Cortex of kidney (tissue), 1 donor: ENCODE measurements at places on chromosomes 12 and 14.

GRCh38 chr12:128947209-128947608 is 93.9 kb downstream of the GLT1D1 start:
- DNase-seq, result no peak

DNA sequence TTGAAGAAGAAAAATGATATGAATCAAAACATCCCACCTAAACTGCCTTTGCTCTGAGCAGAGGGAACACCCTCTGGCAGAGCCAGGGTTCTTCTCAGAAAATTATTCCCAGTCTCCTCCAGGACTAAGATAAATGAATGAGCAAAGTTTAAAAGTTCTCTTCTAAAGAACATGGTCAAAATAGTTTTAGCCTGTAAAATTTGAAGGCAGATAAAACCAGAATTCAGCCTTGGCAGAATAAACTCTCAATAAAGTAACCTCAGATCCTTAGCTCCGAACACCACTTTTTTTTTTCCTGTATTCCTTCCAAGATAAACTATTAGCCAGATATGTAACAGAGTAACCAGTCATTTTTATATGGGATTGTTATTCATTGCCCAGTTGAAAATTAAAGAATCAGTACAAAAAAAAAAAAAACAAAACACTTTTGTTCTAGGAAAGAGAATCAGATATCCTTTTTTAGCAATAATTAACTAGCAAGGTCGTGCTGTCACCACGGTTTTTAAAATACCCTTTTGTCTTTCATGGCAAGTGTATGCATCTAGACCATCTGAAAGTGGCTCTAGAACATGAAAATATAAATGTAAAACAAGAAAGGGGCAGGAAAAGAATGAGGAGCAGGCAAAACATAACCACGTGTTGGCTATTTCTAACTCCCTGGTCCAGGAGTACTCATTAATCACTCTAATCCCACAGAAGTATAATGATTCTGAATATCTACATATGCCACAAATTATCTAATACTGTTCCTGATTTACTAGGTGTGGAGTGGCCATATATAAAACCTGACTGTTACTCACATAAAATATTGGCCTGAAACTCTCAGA is 60.8 kb downstream of the CAPZA3 start:
- DNase-seq, result no peak

DNA sequence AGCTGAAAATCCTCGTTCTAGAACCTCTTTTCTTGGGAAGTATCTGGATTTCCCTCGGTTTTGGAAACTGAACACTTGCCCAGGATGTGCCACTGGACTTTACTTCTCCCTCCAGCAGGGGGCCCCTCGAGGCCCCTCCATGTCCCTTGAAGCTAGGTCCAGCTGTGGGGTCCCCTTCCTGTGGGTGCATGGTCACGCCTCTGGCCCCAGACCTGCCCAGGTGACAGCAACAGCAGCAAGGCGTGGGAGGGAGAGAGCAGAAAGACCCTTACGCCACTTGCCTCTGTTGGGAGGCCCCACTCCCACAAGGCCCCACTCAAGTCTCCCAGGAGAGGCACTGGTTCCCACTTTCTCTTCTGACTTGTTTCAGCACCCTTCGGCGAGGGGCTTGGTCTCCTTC is 3.1 kb downstream of the SLC25A29 start:
- no peak for DNase-seq

- no peak for DNase-seq
Measured at GRCh38 chr12:57085999-57086492, 2.9 kb upstream of the NAB2 start.

GRCh38 chr12:56622535-56622934 is 7.6 kb downstream of the BAZ2A start:
- no peak for DNase-seq

GRCh38 chr12:120331390-120331789 is 3.8 kb upstream of the PLA2G1B start:
- DNase-seq, result no peak

DNA sequence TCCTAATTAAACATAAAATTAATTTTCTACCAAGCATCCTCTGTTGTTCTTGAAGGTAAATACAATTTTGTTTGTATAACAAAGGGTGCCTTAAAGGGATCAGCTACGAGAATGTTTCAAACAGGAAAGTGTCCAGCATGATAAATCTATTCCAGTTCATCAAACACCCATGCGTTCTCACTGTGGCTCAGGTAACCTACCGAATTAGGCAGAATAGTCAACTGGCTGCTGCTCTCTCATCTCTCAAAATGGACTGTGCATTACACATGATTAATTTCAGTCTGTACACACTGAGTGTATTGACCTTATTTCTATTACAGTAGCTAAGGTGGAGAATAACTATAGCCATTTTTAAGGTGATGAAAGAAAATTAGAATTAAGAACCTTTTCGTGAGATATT is 127.5 kb upstream of the RMST start:
- DNase-seq, result no peak

- DNase-seq, result no peak
Measured at GRCh38 chr14:104237651-104238423, 99.5 kb downstream of the KIF26A start.

- DNase-seq, result no peak
Measured at GRCh38 chr12:23333938-23334337, 615.5 kb downstream of the SOX5 start.

DNA sequence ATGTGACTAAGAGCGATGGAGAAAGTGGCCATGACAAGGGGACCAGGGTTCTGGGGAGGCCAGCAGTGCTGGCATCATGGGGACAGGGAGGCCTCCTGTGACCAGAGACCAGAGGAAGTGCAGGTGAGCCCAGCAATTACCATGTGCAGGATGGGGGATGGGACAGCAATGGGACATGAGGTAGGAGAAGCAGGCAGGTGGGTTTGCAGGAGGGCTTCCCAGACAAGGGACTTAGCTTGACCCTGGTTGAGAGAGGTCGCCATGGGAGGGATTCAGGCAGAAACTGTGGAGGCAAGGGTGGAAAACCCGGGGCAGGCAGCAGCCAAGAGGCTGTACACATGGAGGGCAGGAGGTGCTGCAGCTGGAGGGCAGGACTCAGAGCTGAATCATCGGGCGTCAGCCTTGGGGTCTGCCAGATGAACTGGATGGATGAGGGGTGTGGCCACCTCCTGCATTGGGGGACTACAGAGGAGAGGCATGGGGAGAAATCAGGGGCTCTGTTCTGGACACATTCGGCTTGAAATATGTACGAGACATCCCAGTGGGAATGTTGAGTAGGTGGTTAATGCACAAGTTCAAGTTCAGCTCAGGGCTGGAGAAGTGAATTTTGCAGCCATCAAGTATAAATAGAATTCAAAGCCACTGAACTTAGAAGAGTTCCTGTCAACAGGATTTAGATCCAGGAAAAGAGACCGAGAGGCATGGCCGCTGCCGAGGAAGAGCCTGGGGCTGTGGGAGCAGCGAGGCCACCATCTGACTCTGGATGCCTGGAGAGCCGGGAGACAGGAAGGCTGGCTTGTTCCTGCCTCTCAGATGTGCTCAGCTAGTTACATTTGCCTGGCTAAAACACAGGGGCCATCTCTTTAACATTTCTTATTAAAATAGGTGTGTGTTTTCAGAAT is 36.6 kb downstream of the SFSWAP start:
- no peak for DNase-seq

GRCh38 chr14:23228812-23229211 is 8.9 kb upstream of the RNF212B start:
- DNase-seq, result no peak

GRCh38 chr14:100834082-100834793 is 8.3 kb downstream of the MEG3 start:
- no peak for DNase-seq

- no peak for DNase-seq
Measured at GRCh38 chr12:627863-628741, 35.1 kb downstream of the NINJ2 start.

DNA sequence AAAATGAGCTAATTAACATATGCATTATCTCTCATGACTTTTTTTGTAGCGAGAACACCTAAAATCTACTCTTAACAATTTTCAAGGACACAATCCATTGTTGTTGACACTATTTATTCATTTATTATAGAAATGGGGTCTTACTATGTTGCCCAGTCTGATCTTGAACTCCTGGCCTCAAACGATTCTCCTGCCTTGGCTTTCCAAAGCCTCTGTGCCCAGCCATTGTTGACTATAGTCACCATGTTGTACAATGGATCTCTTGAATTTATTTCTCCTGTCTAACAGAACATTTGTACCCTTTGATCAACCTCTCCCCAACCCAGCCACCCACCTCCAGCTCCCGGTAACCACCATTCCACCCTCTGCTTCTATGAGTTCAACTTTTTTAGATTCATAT is 41.2 kb downstream of the HCAR2 start:
- DNase-seq, result no peak

- no peak for DNase-seq
Measured at GRCh38 chr14:74922752-74923401, at the start of gene RPS6KL1. TSS of gene RPS6KL1 (minus strand) at chr14:74923260. CDS start at chr14:74921541, 1,719 bp downstream.

DNA sequence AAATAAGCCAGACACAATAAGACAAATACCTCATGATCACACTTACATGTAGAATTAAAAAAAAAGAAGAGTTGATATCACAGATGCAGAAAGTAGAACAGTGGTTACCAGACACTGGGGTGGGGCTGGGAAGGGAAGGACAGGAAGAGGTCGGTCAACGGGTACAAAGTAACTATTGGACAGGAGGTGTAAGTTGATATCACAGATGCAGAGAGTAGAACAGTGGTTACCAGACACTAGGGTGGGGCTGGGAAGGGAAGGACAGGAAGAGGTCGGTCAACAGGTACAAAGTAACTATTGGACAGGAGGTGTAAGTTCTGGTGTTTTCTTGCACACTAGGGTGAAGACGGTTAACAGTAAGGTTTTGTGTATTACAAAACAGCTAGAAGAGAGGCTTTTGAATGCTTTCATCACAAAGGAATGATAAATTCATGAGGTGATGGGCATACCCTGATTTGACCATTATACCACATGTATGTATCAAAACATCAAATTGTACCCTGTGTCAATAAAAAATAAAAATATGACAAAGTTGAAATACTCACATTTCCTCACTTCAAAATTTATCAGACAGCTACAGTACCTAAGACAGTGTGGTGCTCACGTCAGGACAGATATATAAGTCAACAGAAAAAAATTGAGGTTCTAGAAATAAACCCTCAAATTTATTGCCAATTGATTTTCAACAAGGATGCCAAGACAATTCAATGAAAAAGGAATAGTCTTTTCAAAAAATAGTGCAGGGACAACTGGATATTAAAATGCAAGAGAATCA is 32.8 kb downstream of the GALC start:
- no peak for DNase-seq

DNA sequence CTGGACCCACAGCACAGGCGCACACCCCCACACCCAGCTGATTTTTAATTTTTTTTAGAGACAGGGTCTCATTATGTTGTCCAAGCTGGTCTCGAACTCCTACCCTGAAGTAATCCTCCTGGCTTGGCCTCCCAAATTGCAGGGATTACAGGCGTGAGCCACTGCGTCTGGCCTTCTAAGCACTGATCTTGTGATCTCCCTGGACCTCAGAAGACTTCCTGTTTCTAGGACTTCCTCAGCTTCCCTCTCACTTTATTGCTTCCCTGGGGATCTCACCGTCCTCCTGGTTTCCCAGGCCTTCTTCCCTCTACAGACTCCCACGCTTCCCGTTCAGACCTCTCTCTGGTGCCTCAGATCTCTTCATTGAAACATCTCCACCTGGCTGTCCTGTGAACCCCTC is 13.8 kb downstream of the ZNF839 start:
- DNase-seq, result no peak

GRCh38 chr12:32505067-32505945 is 105.9 kb downstream of the FGD4 start:
- DNase-seq, result no peak
